Osteocyte (in vitro differentiated cells): ENCODE measurements at places on chromosomes 12 and 14. TPM values are rescaled to one million over a fixed set of nuclear protein-coding genes. Genes with fewer than 3 reads are reported as not detected.

The IAPP gene
- total RNA-seq = not detected in 2 replicates

The OR6C2 gene
- total RNA-seq = not detected in 2 replicates

The LMO3 gene
- 1.6 and 1.8 TPM in 2 replicates for total RNA-seq

The GLT1D1 gene
- total RNA-seq = 0.11 TPM in 1 of 2 replicates, not detected in the other

The STAC3 gene
- 1.8 and 2.4 TPM in 2 replicates for total RNA-seq

The RPS6KL1 gene
- total RNA-seq = 0.65 and 0.97 TPM in 2 replicates

The FKBP4 gene
- total RNA-seq = 42.1 and 43.3 TPM in 2 replicates

The KRT78 gene
- not detected in 2 replicates for total RNA-seq

The TPPP2 gene
- not detected in 2 replicates for total RNA-seq

The WNT1 gene
- not detected in 2 replicates for total RNA-seq

DNA sequence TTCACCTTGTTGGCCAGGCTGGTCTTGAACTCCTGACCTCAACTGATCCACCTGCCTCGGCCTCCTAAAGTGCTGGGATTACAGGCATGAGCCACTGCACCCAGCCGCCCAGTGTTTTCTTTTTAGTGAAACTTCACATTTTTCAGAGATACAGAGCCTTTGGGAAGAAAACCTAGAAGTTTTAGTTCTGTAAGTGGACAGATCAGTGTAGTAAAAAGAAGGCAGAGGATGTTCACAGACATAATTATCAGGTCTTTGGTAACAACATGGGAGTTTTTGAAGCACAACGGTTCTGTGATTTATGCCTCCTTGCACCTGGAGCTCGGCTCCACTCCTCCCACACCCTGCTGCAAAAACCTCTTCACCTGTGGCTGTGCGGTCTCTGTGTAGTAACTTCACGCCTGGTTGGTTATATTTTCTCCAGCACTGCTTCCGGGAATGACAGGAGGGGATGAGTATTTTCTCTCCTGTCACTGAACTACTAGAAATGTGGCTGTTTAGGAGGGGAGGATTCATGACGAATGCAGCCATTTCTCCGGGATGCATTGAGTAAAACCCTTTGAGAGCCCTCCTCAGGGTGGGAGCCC, 67.0 kb downstream of the ARF6 start:
- DNase-seq = no peak

- peak; percentile 92 for DNase-seq
Measured at GRCh38 chr12:113185180-113186032, at the start of the genes DDX54 and RITA1. Gene DDX54, minus strand, starts transcription at chr12:113185478. Its CDS starts 27 bp downstream, at chr12:113185451. Gene RITA1, plus strand, starts transcription at chr12:113185721. Its CDS starts 1,026 bp downstream, at chr12:113186747.

GRCh38 chr14:24710403-24711112, 76.6 kb upstream of the GZMB start:
- no peak for DNase-seq

GRCh38 chr14:104872469-104873341, 7.6 kb downstream of the CEP170B start:
- no peak for DNase-seq

DNA sequence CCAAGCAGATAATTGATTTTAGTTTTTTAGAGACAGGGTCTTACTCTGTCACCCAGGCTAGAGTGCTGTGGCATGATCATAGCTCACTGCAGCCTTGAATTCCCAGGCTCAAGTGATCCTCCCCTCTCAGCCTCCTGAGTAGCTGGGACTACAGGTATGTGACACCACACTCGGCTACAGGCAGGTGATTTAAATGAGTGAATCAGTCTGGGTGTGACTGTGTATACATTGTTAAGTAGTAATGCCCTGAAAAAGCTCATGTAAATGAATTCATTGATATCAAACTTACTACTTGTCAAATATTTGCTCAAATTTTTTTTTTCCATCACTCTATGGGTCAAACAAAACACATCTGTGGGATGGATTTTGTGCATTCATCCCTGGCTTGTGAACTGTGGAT, 6.3 kb upstream of the USP44 start:
- DNase-seq = no peak

DNA sequence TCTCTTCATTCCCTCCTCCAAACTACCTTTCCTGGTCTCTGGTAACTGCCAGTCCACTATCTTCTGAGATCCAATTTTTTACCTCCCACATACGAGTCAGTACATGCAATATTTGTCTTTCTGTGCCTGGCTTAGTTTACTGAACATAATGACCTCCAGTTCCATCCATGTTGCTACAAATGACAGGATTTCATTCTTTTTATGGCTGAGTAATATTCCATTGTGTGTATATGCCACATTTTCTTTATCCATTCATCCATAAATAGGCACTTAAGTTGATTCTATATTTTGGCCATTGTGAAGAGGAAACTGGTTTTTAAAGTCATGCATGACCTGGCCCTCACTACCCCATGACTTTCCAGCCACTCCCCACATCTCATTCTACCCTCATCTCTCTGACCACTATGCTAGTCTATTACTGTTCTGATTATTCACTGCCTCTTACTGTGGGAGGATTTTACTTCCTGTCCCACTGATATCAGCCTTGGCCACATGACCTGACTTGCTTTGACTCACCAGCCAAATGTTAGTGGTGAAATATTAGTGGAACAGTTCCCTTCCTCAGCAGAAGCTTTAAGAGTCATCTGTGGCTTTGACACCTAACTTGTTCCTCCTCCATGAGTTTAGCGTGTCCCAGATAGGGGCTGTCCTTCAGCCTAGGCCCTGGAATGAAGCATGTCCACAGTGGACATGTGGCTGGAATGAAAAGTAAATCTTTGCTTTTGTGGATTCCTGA, 52.2 kb downstream of the GOLGA5 start:
- DNase-seq = no peak

DNA sequence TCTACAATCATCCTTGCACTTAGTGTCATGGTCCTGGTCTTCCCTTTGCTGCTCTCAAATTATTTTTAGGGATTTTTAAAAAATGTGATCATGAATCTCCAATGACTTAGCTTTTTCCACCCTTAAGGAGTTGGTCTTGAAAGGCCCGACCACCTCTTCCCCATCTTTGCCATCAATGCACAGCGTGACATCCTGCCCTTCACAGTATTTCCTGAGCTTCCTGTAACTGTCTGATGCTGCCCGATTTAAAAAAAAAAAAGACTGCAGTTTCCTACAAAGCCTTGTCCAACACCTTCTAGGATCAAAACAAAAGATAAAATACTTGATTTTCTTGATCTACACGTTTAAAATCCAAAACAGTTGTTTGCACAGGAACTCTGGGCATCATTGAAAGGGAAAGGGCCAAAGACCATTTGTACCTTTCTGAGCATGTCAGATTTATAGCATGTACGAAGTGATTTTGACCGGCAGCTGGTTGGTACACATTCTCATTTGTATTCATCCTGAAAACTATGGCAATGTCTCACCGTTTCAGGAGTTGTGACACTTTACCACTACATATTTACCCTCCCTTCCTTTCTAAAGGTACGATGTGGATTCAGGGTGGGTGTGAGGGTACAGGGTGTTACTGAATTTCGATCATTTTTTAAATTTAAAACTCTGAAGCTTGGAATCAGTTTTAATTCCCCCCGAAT, 7.4 kb upstream of the ELK3 start:
- no peak for DNase-seq

DNA sequence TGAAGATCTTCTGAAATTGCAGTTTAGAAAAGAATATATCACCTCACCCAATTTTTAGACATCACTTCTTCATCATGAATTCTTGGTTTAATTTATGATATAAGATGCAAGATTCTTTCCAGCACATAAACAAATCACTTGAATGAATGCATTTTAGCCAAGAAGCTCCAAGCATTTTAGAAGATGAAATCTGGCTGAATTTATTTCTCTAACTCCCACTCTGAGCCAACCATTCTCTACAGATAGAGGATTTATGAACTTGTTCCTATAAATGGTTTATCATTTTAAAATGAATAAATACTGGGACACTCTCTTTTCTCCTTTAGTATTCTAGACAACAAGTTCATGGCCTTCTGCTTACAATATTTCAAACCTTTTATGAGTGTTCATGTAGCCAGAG, 71.7 kb downstream of the GRIP1 start:
- no peak for DNase-seq

GRCh38 chr14:90624732-90625400, 191.4 kb downstream of the TTC7B start:
- no peak for DNase-seq

GRCh38 chr14:93219103-93219726, 12.2 kb downstream of the UBR7 start:
- peak; percentile 27 for DNase-seq

DNA sequence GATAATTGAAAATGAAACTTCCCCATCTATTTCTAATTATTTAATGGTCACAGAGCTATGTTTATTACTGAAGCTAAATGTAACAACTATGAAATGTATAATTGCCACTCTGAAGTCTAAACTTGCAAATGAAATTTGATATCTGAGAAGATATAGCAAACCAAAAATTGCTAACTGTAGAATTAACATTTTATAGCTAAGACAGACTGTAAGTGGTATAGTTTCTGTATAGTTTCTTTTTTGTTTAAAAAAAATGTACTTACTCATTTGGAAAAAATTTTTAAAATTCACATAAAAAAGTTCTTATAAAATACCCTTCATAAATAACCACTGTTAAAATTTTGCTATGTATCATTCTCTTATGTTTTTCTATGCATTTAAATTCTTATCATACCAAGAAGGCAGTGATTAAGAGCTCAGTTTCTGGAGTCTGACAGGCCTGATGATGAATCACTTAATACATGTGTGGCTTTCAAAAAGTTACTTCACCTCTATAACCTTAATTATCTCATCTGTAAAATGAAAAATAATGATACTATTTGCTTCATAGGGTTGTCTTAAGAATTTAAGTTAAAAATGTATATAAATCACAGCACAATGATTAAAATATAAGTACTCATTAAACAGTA, 214.7 kb upstream of the GARIN2 start:
- DNase-seq = no peak

GRCh38 chr12:7642876-7643309, 22.8 kb downstream of the APOBEC1 start:
- DNase-seq = no peak

- no peak for DNase-seq
Measured at GRCh38 chr14:73100334-73100733, 36.0 kb upstream of the PSEN1 start.

GRCh38 chr12:26642361-26642760, 190.6 kb downstream of the ITPR2 start:
- no peak for DNase-seq

GRCh38 chr14:79586416-79586815, 624.9 kb downstream of the DIO2 start:
- no peak for DNase-seq

DNA sequence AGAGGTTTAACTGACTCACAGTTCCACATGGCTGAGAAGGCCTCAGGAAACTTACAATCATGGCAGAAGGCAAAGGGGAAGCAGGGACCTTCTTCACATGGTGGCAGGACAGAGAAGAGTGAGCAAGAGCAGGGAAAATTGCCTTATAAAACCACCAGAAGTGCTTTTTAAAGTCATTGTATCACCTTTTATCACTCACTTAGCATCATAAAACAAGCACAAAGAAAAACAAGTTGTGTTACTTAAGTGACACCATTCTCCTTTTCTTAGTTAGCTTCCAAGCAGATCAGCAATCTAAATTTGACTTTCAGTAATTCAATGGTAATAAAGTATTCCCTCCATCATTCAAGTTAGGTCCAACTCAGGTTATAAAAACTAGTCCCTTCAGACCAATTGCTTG, 28.5 kb downstream of the OSBPL8 start:
- DNase-seq = no peak

- DNase-seq = no peak
Measured at GRCh38 chr14:44388306-44388705, 118.8 kb downstream of the FSCB start.

GRCh38 chr12:43758247-43758727, 303 bp downstream of the PUS7L start:
- no peak for DNase-seq

GRCh38 chr14:51704545-51704944, 52.8 kb downstream of the FRMD6 start:
- DNase-seq = no peak

DNA sequence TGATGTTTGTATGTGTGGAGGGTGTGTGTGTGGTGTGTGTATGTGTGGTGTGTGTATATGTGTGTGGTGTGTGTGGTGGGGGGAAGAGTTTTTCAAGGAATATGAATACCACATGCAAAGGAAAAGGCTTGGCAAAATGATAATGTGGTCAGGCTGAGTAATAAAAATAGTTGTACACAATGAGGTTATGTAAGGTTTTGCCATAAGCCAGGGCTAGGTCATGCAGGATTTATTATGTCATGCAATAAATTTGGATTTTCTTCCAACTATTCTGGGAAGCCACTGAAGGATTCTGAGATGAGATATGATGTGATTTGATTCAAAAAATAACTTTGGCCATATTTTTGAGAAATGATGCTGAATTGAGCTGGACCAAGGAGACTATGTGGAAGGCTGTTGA, 1191.6 kb upstream of the SEL1L start:
- DNase-seq = no peak

GRCh38 chr12:57456737-57457490, 1.8 kb downstream of the INHBE start:
- no peak for DNase-seq

DNA sequence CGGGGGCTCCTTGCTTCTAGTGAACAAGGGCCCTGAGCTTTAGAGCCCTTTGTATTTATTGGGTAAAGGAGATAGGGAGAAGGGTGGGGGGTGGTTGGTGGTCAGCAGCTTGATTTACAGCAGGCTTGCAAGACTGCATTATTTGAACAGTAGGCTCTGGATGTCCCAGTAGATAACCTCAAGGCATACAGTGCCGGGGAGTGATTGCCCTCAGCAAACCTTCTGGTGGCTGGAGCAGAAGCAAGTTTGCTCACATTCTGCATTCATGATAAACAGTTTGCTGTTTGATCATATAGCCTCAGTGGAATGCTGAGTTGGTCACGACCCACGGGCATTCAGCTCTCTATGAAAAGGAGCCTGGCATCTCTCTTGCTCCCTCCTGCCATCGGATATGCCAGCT, 16.5 kb upstream of the MAPKAPK5 start:
- no peak for DNase-seq

DNA sequence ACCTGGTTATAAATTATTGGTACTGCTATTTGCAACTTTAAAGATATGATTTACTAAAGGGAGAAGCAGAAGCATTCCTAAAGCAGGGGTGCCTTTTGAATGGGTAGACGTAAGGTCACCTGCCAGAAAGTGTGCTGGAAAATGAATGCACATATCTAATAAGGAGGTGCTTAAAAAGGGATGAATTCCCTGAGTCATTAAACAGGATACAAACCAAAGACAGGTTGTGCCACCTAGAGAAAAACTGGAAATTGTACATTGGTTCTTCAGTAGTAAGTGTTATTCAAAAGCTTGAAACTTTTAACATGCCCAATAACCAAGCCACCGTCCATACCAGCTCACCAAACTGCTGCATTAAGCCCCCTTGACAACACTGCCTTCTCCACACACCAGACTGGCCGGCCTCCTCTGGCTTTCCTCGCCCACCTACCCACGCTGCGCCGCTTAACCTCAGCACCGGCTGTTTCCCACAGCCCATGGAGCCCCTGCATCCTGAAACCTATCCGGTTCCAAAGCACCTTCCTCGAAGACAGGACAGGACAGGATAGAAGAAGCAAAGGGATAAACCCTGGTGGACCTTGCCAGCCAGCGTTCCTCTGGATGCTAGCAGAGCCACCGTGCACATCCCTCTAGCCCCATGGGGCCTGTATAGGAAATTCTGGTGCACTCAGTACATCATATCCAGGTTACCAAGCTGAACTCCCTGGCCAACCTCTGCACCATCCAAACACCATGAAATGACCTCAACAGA, 201.5 kb upstream of the CAND1 start:
- no peak for DNase-seq
